Activated naive CD8-positive, alpha-beta T cell treated with anti-CD3 and anti-CD28 coated beads, Interleukin-2, amount 10 ng/mL, durations not matched to agents 7 days and 5 days (primary cell): ENCODE measurements at places on chromosomes 3 and 15. TPM values are rescaled to one million over a fixed set of nuclear protein-coding genes. Genes with fewer than 3 reads are reported as not detected.

P2RY12 gene
- not detected for total RNA-seq

KCNMB2 gene
- total RNA-seq = not detected

DNA sequence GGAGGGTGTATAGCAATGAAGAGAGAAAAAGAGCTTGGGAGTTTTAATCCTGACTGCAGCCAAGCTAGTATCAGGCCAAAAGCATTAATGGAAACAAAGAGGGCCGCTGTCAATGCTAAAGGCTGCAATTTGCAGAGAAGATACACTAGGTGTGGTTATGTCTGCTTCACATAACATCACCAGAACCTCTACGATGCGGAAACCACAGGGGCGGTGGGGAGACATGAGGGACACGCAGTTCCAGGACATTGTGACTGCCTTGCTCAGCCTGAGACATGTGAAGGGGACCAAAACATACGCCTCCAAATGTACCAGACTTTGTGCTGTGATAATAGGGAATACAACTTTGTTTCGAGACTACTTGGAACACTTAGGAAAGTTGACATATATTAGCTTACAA, 88.4 kb downstream of the APBA2 start:
- DNase-seq = peak; percentile 57

GRCh38 chr3:19632099-19633074, 301.6 kb downstream of the EFHB start:
- DNase-seq = no peak

DNA sequence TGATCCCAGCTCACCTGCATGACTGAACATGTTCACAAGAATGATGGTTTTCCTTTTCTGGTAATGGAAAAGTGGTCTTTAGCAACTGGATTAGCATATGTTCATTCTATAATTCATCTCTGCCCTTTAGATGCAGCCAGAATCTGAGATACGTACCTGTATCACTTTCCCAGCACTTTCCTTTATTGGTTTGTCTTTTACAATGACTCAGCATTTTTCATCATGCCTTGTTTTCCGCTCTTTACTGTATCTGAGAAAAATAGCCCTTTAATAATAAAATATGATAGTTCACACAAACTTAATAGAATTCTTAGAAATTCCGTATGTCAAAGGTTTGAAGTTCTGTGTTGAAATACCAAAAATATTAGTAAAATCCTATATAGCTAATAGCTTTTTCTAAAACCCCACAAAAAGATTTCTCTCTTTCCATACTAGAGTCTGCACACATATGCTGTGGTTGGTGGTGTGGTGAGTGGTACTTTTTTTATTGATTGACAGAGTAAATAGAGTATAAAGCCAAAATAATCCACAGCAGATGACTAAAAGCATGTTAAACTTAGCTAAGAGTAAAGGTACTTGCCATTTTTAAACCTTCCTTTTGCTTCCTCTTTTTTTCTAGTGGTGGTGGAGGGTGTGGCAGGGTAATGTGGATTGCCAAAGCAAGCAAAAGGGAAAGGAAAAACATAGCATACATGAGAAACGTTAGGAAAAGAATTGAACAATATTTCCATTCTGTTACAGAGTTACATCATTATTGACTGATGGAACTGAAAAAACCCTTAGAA, 328.9 kb upstream of the RBMS3 start:
- DNase-seq = no peak

DNA sequence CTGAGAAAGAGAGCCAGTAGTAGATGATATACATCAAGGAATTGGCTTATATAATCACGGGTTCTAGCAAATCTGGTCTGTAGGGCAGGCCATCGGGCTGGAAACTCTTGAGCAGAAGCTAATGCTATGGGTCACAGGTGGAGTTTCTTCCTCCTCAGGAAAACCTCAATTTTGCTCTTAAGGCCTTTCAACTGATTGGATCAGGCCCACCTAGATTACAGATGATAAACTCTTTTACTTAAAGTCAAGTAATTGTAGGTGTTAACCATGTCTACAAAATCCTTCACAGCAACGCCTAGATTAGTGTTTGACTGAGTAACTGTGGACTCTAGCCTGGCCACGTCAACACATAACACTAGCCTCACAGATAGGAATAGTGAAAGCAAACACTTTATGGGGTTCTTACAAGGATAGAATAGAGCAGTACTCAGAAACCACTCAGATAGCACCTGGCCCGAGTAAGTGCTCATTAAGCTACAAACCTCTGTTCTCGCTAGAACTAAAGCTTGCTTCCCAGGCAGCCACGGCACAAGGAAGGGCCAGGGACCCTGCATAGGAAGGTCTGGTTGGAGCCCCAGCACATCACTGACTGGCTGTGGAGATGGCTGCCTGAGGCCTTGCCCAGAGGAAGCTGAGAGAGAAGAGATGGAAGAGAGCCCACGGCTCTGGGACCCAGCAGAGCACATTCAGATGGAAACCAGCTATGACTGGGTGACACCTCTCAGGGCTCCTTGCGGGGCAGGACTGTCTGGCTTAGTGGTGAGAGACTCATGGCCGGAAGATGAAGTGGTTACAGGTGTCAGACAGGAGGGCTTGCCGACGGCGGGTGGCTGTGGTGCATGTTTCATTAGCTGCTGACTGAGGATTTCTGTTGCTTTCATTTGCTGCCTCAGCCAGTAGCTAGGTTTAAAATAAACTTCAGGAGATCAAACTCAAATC, 202.5 kb upstream of the TLE3 start:
- peak; percentile 73 for DNase-seq

DNA sequence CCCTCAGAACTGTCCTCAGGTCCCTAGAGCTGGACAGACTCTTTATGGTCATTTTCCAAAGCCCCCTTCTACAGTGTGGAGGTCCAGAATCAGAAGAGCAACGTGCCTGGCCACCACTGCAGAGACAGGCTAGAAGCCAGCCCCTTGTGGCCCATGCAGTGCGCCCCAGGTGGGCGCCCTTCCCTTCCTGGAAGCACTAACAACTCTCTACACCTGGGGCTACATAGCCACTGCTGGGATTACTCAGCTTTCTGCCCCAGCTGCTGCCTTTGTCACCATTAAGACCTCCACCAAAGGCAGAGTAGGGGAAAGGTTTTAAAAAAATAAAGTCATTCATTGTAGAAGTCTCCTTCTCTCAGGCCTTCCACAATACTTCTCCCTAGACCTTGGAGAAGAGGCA, 2.3 kb downstream of the RASGRP1 start:
- no peak for DNase-seq

GRCh38 chr15:91864664-91865063, 11.2 kb downstream of the SLCO3A1 start:
- no peak for DNase-seq

DNA sequence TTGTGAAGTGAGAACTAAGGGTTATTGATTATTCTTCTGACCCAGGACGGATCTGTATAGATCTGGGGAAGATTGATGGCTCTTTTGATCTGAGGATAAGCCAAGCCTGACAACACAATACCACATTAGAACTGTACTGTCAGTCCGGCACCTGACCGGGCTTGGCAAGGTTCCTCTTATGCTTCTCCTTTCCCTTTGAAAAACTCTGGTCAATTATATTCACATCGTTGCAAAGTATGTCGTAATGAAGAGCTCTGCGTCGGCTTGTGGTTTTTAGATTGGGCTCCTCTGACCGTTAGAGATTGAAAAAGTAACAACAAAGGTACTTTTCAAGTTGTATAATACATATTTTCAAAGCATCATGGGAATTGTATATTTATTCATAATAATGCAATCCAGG, 389.8 kb downstream of the NR2F2 start:
- DNase-seq = no peak

DNA sequence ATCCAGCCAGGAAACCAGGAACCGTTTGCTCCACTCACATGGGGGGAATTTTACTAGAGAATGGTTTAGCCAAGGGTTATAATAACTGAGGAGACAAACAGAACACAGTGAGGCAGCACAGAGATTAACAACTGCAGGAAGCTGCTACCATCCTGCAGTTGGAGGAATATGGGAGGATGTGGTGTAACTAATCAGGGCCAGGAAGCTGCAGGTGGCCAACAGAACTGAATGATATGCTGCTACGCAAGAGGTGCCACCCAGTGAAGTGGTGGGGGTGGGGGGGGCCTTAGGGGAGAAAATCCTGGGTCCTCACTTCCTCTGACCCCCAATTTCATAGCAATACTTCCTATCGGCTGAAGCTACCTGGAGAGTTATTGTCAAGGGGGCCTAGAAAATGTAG, 306.4 kb upstream of the STT3B start:
- no peak for DNase-seq
